Caco-2 (cell line): ENCODE measurements at places on chromosomes 6 and 20. TPM values are rescaled to one million over a fixed set of nuclear protein-coding genes. Genes with fewer than 3 reads are reported as not detected.

- peak overlapping the region; percentile 32 for H3K27ac ChIP-seq
- no peaks in the 10 kb centered on the region for H3K27me3 ChIP-seq
- peaks cover 51% of the 10 kb centered on the region for H3K4me1 ChIP-seq
- no peaks in the 10 kb centered on the region for H3K36me3 ChIP-seq
- peak; percentile 59 for DNase-seq
These were observed 38.9 kb downstream of the JARID2 start for GRCh38 chr6:15284743-15285142.

GRCh38 chr6:137942736-137943135 is 75.7 kb downstream of the TNFAIP3 start:
- H3K27me3 ChIP-seq = no peaks in the 10 kb centered on the region
- H3K27ac ChIP-seq = no peak overlapping the region
- DNase-seq = no peak
- no peaks in the 10 kb centered on the region for H3K36me3 ChIP-seq
- no peaks in the 10 kb centered on the region for H3K4me1 ChIP-seq

- H3K27ac ChIP-seq = no peak overlapping the region
- no peaks in the 10 kb centered on the region for H3K36me3 ChIP-seq
These were observed 99.1 kb downstream of the ARMC2 start for GRCh38 chr6:108947114-108947854.

- no peak overlapping the region for H3K4me3 ChIP-seq
- H3K36me3 ChIP-seq = no peaks in the 10 kb centered on the region
- no peaks in the 10 kb centered on the region for H3K4me1 ChIP-seq
- H3K27me3 ChIP-seq = no peaks in the 10 kb centered on the region
- no peak overlapping the region for H3K27ac ChIP-seq
- DNase-seq = no peak
These were observed 68.7 kb upstream of the KCNK16 start for GRCh38 chr6:39391182-39391581.

The DUSP22 gene
- total RNA-seq = 17.5 and 18.6 TPM in 2 replicates

- no peaks in the 10 kb centered on the region for H3K4me1 ChIP-seq
- H3K27ac ChIP-seq = no peak overlapping the region
- H3K27me3 ChIP-seq = no peaks in the 10 kb centered on the region
- H3K4me3 ChIP-seq = no peak overlapping the region
- H3K36me3 ChIP-seq = no peaks in the 10 kb centered on the region
These were observed 42.0 kb downstream of the VTA1 start for GRCh38 chr6:142189057-142189456.

- H3K27me3 ChIP-seq = no peaks in the 10 kb centered on the region
- no peak for DNase-seq
- H3K4me3 ChIP-seq = no peak overlapping the region
- H3K27ac ChIP-seq = no peak overlapping the region
- H3K4me1 ChIP-seq = no peaks in the 10 kb centered on the region
These were observed 816.9 kb downstream of the DHX35 start for GRCh38 chr20:39778847-39779604.
